Upper lobe of right lung (tissue), 1 donor: ENCODE measurements at places on chromosomes 1 and 21. TPM values are rescaled to one million over a fixed set of nuclear protein-coding genes. Genes with fewer than 3 reads are reported as not detected.

DNA sequence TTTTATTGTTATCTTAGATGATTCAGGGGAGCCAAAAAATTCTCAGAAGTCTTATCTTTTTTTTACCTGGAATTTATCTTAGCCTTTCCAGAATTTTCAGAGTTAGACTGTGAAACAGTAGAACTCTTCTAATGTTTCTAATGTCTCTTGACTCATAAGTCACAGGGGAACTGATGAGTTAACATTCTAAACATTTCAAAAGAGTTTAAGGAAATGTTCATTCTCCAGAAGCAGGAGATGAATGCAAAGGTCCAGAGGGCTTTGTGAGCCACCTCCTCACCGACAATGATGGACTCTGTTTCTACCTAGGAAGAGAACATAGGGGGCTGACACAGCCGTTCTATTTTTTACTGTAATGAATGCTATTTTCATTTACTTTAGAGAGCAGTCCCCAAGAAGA, 157.5 kb downstream of the BRINP2 start:
- no peak for DNase-seq

GRCh38 chr21:45892916-45893739, 88.4 kb upstream of the COL6A1 start:
- DNase-seq = no peak

- no peak for DNase-seq
Observed at GRCh38 chr1:106584676-106585075, 471.8 kb upstream of the PRMT6 start.

DNA sequence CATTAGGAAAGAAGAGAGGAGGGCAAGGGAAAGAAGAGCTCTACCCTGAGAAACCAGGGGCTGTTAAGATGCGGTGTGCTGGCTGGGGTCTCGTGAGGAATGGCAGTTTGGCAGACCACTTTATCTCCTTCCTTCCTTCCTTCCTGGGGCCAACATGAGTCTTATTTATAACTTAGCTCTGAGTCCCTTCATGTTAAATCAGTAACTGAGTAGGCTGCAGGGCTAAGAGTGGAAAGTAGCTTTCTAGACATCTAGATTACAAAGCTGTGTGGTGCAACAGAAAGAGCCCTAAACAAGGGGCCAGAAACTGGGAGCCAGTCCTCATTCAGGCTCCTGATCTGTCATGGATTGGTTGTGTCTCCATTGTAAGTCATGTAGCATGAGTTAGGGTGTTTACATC, 135.4 kb upstream of the DUSP10 start:
- DNase-seq = no peak

NBPF10 gene
- total RNA-seq = 3.8 TPM
